ENCODE measurements at places on chromosomes 6 and 20.

DNA sequence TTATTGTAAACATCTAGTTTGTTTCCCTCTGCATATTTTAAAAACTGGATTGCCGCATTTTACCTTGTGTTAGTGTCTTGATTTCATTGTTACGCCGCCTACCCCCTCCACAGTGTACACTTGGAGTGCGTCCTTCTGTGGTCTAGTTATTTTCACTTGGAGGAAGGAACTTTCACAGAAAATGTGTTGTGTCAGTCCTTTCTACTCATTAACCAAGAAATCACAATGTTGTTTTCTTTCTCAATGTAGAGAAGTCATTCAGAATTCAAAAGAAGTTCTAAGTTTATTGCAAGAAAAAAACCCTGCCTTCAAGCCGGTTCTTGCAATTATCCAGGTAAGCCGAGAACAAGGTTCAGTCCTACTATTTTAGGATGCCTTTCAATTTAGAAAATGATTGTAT, 10.3 kb downstream of the MTHFD1L start:
- DNase-seq = no peak

DNA sequence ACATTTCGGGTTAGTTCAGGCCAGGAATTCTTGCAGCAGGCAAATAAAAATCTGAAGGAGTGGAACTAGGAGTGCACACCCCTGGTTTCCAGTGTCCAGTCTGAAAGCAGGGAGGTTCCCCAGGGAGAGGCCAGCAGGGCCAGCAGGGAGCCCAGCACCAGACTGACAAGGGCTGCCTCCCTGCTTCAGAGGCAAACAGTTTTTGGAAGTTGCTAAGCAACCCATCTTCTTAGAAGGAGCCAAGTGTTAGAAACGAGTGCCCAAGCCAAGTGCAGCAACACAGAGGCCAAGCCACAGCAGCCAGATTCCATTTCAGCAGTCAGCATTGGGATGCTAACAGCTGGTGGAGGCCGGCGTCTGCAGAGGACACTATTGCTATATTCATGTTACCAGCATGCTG, 179.1 kb downstream of the SYNDIG1 start:
- DNase-seq = no peak

- DNase-seq = no peak
Observed at GRCh38 chr6:132246632-132247270, 154.5 kb downstream of the MOXD1 start.

DNA sequence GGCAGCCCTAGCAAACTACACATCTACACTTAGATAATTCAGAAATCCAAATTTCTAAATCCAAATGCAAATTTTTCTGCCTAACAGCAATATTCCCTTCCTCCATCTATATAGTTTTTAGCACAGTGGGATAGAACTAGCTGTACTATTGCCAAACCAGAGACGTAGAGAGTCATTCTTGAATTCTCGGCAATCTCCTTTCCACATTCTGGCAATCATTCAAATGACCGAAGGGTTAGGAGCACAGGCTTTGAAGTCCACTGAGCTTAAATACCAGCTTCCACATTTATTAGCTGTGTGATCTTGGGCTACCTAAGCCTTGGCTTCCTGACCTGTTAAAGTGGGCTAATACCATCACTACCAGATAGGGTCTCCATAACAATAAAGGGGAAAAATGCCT, 3.1 kb upstream of the RPS12 start:
- DNase-seq = no peak

GRCh38 chr6:73704260-73704659, 8.3 kb downstream of the CD109 start:
- DNase-seq = no peak

- no peak for DNase-seq
Observed at GRCh38 chr20:6769903-6770785, 2.7 kb downstream of the BMP2 start.

DNA sequence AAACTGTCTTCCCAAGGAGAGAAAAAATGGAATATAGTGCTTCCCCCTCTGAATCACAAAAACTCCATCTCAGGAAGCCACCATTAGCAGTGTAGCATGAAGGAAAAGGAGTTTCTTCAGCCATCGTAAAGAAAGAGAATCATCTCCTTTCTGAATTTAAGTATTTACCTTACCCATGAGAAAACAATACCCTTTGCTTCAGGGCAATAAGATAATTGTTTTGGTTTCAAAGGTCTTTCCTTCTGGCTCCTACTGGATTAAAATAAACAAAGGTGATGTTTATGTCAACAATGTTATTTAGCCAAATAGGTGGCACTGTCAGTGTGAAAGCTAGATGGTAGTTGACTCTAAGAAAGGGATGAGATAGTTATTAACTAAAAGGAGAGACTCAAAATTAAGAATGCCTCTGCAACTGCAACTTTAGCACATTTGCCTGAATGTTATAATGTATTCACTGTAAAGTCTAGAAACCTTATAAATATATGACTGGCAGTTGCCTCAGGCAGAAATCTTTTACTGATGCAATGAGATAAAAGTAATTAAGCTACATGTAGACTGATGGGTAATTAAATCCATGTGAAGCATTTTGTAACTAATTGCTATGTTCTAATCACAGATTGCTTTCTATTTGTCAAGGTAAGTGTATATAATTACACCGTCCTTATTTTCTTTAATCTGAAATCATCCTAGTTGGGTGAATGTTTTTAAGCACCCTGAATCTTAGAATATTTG, 399.0 kb downstream of the CDKAL1 start:
- DNase-seq = no peak

- no peak for DNase-seq
Observed at GRCh38 chr6:8069151-8069550, 5.0 kb upstream of the BLOC1S5 start.

- DNase-seq = no peak
Observed at GRCh38 chr20:61764471-61765025, 301.1 kb downstream of the TAF4 start.

- peak; percentile 62 for DNase-seq
Observed at GRCh38 chr6:157981395-157982101, at the start of gene SYNJ2. TSS of gene SYNJ2 (plus strand) at chr6:157981863. CDS start at chr6:157981962, 99 bp downstream.

- DNase-seq = no peak
Observed at GRCh38 chr6:113396730-113397129, 460.4 kb upstream of the MARCKS start.

DNA sequence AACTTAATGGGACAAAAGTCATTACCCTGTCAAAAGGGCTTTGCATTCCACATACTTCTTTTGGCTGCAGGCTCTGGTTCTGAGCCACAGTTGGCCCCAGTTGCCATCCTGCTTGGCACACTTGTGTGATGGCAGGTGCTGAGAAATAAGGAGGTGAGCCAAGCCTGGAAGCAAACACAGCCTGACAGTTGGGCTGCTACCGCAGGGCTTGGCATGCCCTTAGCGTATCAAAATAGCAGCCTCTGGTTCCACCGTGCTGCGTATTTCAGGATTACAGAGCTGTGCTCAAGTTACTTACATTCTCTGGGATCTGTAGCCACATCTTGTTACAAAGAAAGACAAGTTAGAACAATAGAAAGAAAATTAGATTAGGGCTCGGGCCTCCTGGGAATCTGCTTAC, 11.1 kb downstream of the MTHFD1L start:
- DNase-seq = no peak

DNA sequence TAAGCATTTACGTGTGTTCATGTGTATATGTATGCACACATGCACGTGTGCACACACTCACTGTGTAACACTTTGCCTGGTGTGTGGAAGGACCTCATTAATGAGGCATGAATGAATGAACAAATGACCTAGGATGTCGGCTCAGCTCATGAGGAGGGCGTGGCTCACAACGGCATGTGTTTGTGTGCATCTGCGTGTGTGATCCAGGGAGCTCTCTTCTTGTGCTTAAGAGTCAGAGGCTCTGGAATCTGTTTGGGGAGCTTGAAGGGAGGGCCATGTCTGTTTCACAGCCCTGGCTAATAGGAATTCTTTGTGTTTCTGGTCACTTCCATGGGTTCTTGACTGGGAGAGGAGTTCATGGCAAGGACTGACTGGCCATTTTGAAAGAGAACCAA, 32.7 kb downstream of the TOX2 start:
- no peak for DNase-seq

DNA sequence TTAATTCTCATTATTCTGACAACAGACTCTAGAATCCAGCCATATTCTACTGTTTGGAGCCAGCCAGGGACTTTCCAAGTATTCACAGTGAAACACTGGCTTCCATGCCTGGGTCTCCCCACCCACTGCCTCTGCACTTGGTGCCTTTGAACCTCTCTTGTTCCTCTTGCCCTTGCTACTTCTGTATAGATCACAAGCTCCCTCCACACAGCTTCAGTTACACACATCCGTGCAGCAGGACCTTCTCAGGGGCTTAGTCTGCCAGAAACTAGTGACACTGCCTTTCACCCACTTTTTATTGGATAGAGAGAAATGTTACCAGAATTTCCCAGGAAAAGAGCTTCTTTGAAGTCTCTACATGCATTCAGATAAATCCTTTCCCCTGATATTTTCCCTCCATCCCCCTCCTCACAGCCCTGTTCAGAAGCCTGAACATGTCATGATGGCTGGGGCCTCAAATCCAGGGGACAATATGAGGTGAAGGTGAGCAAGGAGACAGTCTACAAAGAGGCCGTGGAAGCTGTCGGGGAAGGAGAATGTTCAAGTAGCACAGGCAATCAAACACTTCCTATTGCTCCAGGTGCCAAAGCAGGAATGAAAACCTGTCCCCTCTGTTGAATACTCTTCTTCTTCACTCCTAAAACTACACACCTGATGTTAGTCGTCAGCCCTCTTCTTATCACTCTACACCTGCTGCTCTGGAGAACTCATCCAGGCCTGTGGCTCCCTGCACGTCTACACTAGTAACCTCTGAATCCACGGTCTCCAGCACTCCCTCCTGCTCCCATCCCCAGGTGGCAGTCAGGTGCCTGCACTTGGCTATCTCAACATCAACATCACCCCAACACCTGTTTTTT, 20.2 kb upstream of the HLA-DOA start:
- DNase-seq = no peak

DNA sequence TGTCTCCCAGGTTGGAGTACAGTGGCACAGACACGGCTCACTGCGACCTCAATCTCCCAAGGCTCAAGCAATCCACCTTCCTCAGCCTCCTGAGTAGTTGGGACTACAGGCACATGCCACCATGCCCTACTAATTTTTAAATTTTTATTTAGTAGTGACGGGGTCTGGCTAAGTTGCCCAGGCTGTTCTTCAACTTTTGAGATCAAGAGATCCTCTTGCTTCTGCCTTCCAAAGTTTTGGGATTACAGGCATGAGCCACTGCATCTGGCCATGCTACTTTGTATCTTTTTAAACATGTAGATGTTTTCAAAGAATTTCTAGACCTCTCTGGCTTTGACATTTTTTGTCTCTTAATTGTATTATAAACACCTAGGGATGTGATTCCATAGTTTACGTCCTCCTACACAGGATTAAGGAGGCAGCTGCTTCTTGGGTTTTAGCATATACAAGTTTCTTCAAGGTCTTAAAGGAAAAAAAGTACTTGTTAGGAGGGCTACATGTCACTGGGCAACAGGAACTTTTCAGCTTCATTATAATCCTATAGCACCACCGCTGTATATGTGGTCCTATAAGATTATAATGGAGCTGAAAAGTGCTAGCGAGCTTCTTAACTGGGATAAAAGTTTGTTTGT, 1.3 kb downstream of the ADAT2 start:
- DNase-seq = no peak

DNA sequence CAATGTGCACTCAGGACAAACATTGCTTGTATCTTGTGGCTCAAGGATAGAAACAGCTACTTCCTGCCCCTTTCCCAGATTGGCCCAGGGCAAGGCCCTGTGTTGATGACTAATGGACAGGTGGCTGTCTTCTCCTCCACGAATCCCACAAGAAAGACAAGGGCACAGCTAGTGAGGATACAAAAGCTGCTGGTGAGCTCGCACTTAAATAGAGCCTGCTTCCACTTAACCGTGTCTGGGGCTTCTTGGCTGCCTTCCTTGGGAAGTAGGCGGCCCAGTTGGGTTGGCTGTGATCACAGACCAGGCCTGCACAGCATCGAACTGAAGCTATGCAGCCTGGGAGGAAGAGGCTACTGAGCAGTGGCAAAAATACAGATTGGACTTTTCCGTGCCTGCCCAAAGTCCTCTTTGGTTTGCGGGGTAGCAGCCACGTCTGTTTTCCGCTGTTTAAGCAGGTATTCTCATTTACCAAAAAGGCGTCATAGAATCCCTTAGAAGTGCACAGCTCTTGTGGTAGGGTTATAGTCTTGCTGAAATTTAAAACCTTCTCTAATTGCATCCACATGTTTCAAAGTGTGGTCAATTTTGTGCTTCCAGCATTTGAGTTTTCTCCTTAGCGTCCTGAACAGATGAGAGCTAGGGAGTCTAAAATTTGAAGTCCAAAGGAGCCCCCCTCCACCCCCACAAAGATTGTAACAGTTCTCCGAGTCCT, 23.0 kb upstream of the NAA20 start:
- DNase-seq = no peak

DNA sequence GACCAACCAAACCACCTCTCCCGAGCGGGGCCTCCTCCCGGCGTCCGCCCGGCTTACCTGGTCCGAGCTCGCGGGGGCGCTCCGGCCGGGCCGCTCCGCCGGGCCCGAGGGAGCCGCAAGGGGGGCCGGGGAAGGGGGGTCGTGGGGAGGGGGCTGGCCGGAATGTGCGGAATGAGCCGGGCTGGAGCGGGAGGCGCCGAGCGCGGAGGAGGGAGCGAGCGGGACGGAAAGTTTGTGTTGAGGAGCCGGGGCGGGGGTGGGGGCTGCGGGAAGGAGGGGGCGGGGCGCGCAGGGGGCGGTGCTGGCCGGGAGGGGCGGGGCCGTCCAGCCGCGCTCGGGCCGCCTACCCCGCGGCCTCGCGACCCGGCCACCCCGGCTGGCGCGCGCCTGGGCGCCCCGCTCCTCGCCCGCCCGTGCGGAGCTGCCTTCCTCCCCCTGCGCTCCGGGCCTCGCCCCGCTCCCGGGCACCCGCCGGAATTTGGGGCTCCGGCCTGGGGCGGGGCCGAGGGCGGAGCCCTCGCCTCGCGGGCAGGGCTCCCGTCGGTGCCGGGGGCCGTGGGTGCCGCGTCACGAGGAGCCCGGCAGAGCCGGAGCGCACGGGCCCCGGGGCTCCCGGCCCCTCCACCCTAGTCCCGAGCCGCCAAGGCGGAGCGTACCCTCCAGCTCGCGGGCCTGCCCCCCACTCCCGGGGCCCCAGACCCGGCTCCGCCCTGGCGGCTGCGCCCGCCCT, at the start of gene TEAD3:
TEAD3 (minus strand) TSS at position 239 of the 730 bp plus-strand sequence.
- DNase-seq = no peak

- DNase-seq = no peak
Observed at GRCh38 chr6:136969433-136969832, 47.3 kb downstream of the SLC35D3 start.

- no peak for DNase-seq
Observed at GRCh38 chr6:131070061-131070460, 7.0 kb upstream of the EPB41L2 start.

GRCh38 chr20:52744441-52744840, 227.7 kb upstream of the TSHZ2 start:
- no peak for DNase-seq
